ENCODE measurements at places on chromosomes 1 and 21.
A peak's percentile ranks its signal among the peaks of the same experiment; 100 is the strongest.

DNA sequence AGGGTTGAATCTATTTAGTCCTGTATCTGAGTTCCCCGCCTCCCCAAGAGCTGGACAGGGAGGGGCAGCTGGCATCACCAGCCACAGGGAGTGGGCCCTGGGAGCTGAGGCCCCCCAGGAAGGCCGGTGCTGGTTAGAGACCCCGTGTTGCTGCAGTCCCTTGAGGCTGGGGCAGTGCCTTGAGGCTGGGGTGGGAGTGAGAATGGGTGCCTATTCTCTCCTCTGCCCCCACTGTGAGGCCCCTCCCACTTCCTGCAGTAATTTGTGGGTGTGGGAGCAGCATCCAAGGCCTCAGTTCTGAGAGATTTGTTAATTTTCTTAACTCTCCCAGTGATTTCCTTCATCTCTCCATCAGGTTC is 2.5 kb upstream of the TRAPPC3 start:
- DNase-seq = no peak

GRCh38 chr1:46179138-46180081 is 3.1 kb upstream of the P3R3URF start:
- peak; percentile 92 for DNase-seq

DNA sequence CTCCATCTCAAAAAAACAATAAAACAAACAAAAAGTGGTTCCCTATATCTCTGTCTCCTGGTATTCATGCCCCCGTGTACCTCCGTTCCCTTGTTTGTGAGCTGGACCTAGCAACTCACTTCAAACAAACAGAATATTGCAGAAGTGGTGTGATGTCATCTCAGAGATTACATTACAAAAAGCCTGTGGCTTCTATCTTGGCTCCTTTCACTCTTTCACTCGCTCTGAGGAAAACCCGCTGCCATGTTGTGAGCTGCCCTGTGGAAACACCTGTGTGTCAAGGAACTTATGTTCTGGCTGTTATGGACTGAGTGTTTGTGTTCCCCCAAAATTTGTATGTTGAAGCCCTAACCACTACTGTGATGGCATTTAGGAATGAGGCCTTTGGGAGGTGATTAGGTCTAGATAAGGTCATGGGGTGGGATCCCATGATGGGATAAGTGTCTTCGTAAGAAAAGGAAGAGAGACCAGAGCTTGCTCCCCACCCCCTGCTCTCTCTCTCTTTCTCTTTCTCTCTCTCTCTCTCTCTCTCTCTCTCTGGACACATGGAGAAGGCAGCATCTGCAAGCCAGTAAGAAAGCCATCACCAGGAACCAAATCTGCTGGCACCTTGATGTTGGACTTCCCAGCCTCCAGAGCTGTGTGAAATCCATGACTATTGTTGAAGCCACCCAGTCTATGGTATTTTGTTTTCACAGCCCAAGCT is 7.4 kb upstream of the HYI start:
- no peak for DNase-seq

DNA sequence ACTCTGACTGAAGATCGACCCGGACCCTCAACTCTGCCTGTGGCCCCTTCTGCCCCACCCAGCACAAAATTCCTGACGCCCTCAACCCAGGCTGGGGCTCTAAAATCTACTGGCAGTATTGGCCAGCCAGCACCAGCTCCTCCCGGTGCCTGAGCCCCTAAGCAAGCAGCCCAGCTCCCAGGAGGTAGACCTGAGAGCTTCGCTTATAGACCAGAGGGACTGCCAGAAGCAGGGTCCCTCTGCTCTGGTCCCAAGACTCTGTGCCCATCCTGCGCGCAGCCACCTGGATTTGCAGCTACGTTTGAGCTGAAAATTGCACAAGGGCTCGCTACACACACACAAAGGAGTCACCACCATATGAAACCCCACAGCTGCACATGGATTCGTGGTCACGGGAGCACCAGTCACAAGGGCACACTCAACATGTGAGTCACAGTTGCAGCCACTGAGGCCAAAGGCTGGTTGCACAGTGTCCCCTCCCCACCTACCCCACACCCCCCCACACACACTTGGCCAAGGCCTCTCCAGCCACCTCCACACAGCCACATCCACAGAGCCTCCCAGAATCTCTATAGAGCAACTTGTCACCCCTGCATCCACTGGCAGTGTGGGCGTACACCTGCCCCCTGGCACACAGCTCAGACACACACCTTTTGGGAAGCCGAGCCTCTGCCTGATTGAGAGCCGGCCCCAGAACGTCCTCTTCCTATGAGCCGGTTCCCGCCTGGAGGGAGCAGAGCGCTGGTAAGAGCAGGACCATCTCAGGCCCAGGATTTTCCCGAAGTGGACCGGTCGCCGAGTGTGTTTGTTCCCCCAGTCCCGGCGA is 1.1 kb upstream of the DMBX1 start:
- no peak for DNase-seq

GRCh38 chr1:41101950-41102607 is 80.6 kb upstream of the SLFNL1 start:
- no peak for DNase-seq

- peak; percentile 80 for DNase-seq
Observed at GRCh38 chr1:185045814-185046492, 595 bp downstream of the RNF2 start.

GRCh38 chr1:177517546-177517945 is 346.8 kb downstream of the BRINP2 start:
- peak; percentile 80 for DNase-seq

DNA sequence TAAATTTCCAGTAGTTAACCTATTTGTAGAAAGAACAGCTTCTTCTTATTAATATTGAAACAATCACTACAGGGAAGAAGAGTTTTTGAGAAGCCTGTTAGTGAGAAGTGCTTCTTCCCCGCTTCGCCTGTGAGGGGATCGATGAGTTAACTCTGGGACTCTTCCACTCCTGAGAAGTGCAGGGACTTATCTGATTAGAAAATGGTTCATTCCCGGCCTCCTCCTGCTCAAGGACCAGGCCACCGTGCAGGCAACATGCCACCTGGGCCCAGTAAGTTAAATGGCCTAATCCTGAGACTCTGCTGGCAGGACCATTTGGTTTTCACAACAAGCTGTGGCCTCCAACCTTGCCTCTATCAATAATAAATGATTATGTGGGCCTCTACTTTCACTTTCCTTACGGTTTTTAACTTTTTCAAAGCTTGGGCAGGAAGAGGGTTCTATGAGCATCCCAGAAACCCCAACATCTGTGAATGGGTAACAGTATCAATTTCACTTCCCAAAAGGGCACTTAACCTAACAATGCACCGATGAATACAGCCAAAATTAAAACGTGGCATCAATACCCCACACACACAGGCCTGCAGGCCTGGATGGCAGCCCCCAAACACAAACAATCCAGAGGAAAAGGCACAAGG is 33.1 kb downstream of the SIPA1L2 start:
- peak; percentile 90 for DNase-seq

DNA sequence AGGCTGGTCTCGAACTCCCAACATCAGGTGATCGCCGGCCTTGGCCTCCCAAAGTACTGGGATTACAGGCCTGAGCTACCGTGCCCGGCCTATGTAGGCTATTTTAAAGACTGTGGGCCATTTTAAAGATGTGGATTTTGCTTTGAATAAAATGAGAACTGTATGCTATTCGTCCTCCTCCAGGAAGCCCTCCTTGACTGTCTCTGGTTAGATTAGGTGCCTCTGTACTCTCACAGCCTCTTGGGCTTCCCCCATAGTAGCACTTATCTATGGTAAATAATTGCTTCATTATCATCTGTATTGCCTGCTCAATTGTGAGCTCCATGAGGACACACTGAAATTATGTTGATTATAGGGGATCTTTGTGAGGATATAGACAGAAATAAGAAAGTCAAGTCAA is 20.5 kb upstream of the ERI3 start:
- DNase-seq = no peak

- DNase-seq = no peak
Observed at GRCh38 chr1:31790140-31790539, 25.7 kb downstream of the SPOCD1 start.

DNA sequence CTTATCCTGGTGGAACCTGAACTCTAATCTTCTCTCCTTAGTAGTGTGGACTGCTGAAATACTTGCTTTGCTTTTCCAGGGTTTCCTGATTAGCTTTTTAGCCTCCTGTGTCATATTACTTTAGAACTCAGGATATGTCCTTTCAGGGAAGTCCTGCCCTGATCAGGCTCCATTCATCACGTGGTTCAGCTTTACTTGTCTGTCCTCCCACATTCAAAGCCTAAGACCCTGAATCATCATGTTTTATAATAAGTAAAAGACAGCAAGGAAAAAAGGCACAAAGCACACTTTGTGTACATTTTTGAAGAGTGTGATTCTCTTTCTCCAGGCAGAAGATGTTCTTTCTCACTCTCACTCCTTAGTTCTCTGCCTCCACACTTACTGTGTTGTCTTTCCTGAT is 70.6 kb downstream of the PATJ start:
- no peak for DNase-seq

GRCh38 chr1:175783126-175783722 is 39.8 kb upstream of the TNR start:
- DNase-seq = no peak

- DNase-seq = no peak
Observed at GRCh38 chr1:198486903-198487302, 53.6 kb downstream of the ATP6V1G3 start.

DNA sequence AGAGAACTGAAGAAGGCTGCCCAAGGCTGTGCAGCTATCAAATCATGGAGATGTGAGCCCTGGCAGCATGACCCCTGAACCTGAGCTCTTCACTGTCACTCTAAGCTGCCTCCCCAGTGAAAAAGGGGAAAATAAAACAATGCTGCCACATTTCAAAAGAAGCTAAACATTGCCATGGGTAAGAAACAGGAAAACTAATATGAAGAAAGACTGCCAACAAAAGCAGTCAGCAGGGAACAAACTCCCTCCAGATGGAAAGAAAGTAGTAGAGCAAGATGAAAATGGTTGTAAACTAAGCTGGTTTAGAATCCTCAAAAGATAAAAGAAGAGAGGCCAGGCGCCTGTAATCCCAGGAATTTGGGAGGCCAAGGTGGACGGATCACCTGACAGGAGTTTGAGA is 36.2 kb upstream of the CSF1 start:
- no peak for DNase-seq

DNA sequence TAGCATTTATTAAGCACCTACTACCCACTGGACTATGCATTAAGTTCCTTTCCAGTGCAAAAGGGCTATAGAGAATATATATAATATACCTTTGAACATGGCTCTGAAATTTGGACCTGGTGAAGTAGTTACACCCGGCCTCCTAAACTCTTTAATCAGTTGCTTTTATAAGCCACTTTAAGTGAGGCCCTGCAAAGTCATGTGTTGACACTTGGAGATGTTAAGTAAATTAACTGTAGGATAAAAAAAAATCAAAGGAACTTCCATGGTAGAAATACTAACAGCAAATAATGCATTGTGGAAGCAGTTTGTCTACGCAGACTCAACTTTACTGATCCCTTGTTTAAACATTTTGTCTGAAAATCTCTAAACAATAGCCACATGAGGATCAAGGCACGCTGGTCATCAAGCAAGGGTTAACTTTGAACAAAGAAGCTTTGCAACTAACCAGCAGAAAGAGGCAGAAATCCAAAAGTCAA is 283.9 kb downstream of the VAV3 start:
- no peak for DNase-seq

DNA sequence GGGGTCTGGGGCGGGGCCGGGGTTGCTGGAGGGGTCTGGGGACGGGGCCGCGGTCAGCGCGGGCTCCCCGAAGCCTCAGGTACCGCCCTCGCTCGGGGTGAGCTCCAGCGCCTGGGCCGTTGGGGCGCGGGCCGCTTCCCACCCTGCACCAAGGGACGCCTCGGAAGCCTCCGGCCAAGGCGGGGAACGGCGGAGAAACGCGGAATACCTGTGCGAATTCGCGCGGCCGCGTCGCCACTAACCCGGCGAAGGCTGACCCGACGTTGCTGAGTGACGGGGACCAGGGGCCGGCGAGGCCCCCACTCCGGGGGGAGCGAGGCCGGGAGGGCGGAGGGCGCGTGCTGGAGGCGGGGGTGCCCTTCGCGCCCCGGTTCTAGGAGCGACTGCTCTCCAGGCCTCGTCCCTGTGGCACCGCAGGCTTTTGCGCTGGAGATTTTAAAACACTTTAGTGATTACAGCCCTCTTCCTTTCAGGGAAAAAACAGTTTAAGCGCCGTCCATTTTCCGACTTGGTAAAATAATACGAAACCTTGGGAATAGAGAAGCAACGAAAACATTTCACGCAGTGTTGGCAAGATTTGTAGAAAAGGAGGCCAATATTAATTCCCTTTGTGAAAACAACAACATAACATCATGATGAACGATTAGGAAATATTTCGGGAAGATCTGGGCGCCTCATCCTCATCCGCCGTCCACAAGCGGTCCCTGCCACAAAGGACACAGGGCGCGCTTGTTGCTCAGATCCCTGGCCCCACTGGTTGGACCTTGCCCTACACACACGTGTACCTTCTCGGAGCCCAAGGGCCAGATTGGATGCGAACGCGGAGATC is 971 bp upstream of the GNG4 start:
- peak; percentile 60 for DNase-seq
